ENCODE measurements at places on chromosomes 4 and X.
A peak's percentile ranks its signal among the peaks of the same experiment; 100 is the strongest.

DNA sequence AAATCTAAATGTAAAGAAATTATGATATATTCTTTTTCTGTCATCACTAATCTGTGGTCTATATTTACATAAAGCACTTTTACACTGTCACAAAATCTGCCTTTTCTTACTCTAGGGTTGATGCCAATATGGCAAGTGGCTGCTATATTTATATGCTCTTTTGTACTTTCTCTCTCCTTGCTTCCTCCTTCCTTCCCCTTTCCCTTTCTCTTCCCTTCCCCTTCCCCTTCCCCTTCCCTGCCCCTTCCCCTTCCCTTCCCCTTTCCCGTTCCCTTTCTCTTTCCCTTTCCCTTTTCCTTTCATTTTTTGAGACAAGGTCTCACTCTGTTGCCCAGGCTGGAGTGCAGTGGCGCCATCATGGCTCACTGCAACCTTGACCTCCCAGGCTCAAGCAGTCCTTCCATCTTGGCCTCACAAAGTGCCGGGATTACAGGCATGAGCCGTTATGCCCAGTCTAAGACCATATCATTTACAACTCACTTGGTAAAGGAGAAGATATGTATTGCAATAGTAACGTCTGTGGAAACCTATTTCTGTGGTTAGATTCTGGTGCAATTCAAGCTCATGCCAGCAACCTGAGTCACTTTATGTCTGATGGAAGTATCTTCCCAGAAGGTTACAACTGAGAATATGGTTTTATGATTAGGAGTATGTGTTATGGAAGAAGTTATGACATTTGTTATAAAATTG lies 13.9 kb upstream of the PLAC8 start:
- DNase-seq = no peak

DNA sequence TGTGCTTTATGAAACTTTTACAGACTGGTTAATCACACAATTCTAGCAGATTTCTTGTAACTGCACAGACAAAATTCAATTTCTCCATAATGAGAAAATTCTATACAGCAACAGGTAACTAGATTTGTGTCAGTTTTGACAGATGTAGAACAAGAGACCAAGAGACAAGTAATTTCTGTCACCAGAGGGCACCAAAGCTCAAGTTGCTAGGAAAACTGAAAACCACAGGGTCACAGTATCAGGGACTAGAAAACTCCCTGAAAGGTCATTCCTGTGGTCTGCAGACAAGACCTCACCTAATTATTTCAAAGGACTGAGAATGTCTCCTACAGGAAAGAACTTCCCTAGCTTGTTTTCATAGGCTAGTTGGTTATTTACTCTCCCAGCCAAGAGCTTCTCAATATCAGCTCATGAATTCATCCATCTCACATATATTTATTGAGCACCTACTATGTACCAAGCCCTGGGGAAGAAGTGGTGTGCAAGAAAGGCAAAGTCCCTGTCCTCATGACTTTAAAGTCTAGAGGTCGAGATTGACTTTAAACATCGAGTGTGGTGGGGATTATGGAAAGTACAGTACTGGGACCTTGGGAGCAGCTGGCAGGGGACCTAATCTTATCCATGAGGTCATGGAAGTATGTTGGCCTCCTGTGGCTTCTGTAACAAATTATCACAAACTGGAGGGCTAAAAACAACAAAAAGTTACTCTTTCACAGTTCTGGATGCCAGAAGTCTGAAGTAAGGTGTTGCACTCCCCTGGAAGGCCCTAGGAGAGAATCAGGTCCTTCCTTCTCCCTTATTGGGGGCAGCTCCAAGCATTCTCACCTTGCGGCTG lies 47.8 kb upstream of the SETD7 start:
- peak; percentile 55 for DNase-seq

GRCh38 chr4:139253046-139253445 lies 27.0 kb downstream of the MGARP start:
- no peak for DNase-seq

- no peak for DNase-seq
Observed at GRCh38 chr4:48589098-48589445, 99.0 kb downstream of the ZAR1 start.

GRCh38 chrX:53718073-53718472 lies 31.6 kb upstream of the HUWE1 start:
- DNase-seq = no peak
